ENCODE measurements at places on chromosomes 7 and 10. TPM values are rescaled to one million over a fixed set of nuclear protein-coding genes. Genes with fewer than 3 reads are reported as not detected.

Gene LIPM
- not detected for polyA plus RNA-seq

Gene FXYD4
- not detected for polyA plus RNA-seq

Gene ANKRD2
- 0.37 TPM for polyA plus RNA-seq

Gene FRMPD2
- not detected for polyA plus RNA-seq

Gene FAM25G
- polyA plus RNA-seq, result not detected

Gene PAPSS2
- polyA plus RNA-seq, result 136 TPM

Gene KCNH2
- 0.02 TPM for polyA plus RNA-seq

Gene DRGX
- polyA plus RNA-seq, result 0.06 TPM

Gene PRLHR
- polyA plus RNA-seq, result not detected

Gene PAPOLB
- 0.02 TPM for polyA plus RNA-seq
